ENCODE measurements at places on chromosomes 6 and 20.

DNA sequence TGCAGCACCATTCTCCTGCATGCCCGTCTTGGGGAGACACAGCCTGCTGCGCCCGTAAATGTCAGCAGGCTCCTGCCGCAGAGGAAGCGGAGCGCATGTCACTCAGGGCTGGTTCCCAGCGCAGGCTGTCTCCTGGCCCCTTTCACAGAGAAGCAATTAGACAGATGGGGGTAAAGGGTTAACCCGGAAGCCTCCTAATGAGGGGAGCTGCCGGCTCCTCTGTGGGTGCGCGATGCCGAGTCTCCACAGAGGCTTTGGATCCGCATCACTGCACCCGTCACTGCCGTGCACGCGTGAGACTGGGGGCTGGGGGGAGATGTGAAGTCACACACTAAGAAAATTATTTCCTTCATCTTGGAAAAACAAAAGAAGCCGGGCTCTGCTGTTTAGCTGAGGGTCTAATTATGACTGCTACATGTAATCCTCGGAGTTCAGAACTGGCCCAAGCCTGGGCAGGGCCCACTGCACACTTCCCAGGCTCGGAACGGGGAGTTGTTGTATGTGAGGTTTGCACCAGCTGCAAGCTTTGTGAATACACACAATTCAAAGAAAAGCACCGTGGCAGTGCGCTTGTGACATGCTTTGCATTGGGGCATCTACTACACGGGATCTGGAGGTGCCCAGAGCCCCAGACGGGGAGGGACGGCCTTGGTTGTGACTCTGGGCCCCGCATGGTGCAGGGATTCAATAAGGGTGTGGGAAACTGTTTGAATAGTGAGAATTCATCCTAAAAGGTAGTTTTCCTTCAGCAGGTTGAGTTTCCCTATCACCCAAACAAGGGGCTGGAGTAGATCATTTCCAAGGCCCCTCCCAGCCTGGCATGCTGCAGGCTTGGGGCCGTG is 331.6 kb downstream of the TAF4 start:
- DNase-seq: no peak

DNA sequence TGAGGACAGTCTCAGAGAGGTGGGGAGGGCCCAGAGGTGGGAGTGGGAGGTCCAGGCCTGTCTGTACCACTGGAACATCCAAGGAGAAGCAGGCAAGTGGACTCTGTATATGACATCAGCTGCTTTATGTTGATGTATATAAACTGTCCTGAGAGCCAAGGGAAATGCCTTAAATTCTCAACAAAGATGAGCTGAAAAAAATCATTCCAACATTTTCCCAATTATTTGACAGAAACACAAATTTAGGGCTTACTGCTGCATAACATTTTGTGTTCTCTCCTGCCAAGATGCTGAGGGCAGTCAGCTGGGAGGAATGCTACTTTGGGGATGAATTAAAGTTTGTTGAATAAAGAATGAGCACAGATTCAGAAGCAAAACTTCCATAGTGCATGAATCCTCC is 52.8 kb downstream of the FOXC1 start:
- no peak for DNase-seq

- DNase-seq: no peak
These were observed 390.2 kb downstream of the LAMA2 start for GRCh38 chr6:129273161-129273560.

- no peak for DNase-seq
These were observed 27.7 kb upstream of the LAMA4 start for GRCh38 chr6:112281821-112282615.

- no peak for DNase-seq
These were observed 2.3 kb upstream of the TXNDC5 start for GRCh38 chr6:7912736-7913517.

DNA sequence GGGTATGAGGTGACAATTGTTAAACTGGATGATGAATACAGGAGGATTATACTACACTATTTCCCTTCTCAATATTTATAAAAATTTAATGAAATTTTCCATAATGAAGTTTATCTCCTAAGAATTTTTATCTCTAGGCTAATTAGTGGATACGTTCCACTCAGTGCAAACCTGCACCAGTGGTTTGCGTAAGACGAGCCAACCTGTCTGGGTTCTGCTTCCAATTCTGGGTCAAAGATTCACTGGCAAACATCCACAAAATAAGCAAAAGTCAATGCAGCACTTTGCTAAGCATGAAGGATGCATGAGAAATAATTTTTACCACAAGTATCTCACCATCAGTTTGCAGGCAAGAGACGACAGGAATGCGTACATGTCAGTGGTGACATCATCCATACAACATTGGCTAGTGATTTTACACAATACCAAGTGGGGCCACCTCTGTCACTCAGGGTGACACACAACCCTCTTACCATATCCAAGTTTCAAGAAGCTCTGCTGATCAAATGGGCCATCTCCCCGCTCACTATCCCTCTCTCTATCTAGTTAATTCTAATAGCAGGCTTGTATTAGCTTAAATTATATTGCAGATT is 51.7 kb downstream of the FAM50B start:
- no peak for DNase-seq

Measured in activated CD4-positive, alpha-beta T cell treated with anti-CD3 and anti-CD28 coated beads, Interleukin-2, amount 50 U/mL, for 4 hours (primary cell).